ENCODE measurements at places on chromosomes 13 and 19.

DNA sequence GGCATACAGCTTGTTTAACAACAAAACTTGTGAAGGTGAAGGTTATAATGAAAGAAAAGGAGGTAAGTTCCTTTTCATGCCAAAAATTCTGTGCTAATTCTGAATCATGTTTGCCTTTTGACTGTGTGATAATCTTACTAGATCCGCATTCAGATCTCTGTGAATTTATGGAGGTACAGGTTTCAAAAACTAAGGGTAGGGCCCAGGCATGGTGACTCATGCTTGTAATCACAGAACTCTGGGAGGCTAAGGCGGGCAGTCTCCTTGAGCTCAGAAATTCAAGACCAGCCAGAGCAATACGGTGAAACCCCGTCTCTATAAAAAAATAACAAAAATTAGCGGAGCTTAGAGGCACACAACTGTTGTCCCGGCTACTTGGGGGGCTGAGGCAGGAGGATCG lies 45.9 kb downstream of the PCDH9 start:
- no peak for DNase-seq

DNA sequence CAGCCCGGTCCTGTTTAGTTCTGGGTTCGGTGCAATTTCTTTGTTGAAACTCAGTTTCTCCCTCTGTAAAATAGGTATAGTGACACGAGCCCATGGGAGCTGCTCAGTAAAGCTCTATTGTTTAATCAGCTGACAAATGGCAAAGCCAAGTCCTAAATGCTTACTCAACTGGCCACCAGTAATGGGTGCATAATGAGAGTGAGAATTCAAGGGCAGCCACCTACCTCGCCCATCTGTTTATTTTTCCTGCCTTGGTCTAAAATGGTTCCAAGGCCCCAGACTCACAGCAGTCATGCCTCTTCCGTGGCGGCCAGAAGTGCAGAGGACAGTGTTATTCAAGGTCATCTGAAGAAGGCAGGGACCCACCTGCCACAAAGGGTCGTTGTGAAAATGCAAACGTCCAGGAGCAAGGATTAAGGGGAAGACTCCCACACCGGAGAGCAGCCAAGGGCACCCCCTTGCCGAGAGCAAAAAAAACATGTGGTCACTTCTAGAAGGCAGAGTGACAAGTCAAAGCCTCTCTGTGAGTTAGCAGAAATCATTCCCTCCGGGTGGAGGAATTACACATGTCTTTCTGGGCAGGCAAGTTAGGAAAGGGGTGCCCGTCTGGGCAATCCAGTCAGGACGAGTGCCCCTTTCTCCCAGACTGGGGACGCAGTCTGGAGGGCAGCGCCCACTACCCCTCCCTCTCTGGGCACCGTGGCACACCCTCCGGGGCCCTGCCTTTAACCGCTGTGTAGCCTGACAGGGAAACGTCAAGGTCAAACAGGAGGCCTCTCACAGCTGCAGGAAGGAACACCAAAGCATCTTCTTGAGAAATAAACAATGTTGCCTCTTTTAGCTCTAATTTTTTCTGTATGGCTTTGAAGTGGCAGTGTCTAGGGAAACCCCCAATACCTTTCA lies 186.2 kb downstream of the FOXO1 start:
- no peak for DNase-seq

GRCh38 chr19:46963093-46963734 lies 56.4 kb upstream of the NPAS1 start:
- DNase-seq: peak; percentile 99

- DNase-seq: no peak
Measured at GRCh38 chr13:107803822-107804495, 411.4 kb downstream of the LIG4 start.

- peak; percentile 58 for DNase-seq
Measured at GRCh38 chr19:42066075-42066754, 3.8 kb downstream of the GRIK5 start.

DNA sequence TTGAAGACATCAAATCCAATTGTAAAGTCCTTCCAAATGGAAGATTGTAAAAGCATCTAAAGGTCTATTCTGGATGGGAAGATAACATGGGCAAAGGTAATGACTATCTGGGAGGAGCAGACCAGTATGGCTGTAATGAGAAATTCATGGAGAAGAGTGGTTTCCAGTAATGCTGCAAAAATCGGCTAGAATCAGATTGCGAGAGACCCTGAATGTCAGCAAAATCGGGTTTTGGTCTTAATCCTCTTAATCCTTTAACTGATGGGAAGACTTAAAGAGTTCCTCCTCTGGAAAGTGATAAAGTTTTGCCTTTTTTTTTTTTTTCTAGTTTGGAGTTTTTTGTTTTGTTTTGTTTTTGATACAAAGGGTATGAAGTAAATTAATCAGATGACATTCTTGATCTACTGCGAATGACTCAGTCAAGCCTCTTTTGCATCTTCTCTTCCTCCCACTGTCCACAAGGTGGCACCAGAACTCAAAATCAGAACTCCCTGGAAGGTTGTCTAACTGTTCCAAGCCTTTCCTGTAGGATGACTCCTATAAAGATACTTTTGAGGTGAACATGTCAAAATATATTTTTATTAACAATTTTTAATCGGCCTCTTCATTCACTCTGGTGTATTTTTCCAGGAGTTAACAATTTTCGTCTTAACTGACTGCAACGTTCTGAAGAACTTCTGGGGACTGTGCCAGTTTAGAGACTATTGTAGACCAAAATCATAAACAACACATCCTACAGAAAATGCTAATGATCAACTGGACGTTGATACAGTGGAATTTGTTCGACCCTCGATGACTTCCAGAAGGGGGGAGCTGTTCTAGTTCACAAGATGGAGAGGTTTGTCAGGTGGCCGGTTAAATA lies 213.3 kb upstream of the MIR17HG start:
- peak; percentile 31 for DNase-seq

DNA sequence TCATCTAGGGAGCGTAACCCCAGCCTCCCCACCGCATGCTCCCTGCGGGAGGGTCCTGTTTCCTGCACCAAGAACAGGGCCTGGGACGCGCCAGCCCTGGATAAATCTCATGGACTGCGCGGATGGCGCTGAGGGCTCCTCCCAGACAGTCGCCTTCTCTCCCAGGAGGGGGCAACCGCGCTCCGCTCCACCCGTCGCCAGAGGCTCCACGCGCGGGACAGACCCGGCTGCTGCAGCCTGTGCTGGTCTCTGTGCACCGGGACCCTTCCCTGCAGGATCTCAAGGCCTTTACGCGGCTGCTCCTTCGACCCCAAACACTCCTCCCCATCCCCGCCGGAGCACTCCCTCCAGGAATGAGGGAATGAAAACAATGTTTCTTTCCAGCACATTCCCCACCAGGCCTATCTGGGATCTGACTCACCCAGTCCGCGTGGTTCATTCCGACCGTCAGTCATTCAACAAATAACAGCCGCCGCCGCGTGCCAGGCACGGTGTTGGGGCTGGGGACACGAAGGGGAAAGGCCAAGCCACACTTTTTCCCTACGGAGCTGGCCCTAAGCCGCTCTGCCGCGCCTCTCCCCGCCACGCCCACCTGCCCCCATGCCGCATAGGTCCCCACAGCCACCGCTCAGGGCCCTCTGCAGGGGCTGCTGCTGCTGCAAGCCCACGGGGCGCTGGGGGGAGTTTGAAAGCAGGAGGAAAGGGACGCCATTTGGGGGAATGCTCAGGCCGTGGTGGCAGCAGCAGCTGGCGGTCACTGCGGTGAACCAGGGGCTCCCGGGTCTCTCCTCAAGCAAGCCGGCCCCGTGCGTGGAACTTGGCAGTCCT lies 6.0 kb downstream of the PNMA8B start:
- no peak for DNase-seq

DNA sequence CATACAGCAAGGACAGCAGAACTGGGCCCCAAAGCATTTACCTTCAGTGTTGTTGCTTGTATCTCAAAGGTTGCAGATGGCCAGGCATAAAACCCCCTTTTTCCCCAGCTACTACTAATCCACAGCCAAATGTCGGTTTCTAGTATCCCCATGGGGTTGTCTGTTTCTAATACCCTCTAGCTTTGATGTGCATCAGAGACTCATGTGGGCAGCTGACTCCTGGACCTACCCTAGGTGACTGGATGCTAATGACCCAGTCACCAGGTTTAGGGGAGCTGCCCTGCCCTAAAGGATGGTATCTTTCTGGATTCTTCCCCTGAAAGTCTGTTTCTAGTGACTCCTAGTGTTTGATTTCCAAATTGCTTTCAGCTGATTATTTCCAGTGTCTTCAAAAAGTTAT lies 23.9 kb downstream of the TJP3 start:
- no peak for DNase-seq

- no peak for DNase-seq
Measured at GRCh38 chr13:98393873-98394272, 183.0 kb downstream of the STK24 start.

DNA sequence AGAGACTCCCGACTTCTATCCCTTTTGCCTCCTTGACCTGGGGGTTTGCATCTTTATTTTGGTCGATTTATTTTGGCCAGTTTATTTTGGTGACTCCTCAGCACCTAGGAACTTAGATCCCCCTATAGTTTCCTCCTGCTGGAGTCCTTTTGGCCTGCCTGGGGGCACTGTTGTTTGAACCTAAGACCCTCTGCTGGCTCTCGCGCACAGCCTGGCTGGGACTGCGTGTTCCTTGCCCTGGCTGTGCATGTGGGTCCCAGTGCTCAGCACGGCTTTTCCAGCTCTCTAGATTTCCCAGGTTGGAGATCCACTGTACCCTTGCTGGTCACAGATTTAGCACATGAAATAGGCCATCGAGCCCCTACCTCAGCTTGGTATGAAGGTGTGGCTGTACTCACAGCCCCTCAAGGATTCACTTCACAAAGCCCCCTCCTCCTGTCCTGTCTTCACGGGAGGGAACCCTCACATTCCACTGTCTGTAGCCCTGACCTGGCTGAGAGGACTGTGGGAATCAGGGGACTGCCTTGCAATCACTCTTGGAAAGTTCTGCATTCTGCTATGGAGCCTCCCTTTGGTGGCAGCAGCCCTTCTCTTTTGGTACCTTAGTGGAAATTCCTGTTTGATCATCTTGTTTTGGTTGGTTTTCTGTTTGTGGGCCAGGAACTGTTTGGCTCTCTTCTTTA lies 8.3 kb downstream of the UBAC2 start:
- DNase-seq: no peak

- peak; percentile 63 for DNase-seq
Measured at GRCh38 chr13:27792393-27793218, at the start of gene GSX1. Gene GSX1 (plus strand): TSS chr13:27792483. CDS start chr13:27792691, 208 bp downstream.

- no peak for DNase-seq
Measured at GRCh38 chr19:56917529-56917928, 77.0 kb upstream of the PEG3 start.

GRCh38 chr13:24147570-24147963 lies 13.0 kb upstream of the SPATA13 start:
- no peak for DNase-seq

GRCh38 chr13:99971576-99972189 lies at the start of gene ZIC5:
Gene ZIC5 (minus strand): TSS chr13:99971767. CDS start chr13:99971603, 164 bp downstream.
- no peak for DNase-seq

GRCh38 chr13:44692173-44692713 lies 116.1 kb upstream of the TSC22D1 start:
- DNase-seq: peak; percentile 31

DNA sequence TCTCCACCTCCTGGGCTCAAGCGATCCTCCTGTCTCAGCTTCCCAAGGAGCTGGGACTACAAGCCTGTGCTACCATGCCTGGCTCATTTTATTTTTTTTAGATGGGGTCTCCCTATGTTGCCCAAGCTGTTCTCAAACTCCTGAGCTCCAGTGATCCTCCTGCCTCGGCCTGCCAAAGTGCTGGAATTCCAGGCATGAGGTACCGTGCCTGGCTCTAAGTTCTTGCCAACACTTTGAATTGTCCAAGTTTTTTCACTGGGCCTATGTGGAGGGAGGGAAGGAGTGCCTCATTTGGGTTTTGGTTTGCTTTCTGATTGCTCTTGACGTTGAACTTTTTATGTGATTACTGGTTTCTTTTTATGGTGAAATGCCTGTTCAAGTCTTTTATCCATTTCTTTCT lies 4.4 kb upstream of the UNC13A start:
- DNase-seq: no peak

- DNase-seq: peak; percentile 94
Measured at GRCh38 chr19:44702551-44703176, 3.7 kb downstream of the CEACAM16 start.

GRCh38 chr13:97761796-97762540 lies 191.5 kb upstream of the IPO5 start:
- DNase-seq: no peak

DNA sequence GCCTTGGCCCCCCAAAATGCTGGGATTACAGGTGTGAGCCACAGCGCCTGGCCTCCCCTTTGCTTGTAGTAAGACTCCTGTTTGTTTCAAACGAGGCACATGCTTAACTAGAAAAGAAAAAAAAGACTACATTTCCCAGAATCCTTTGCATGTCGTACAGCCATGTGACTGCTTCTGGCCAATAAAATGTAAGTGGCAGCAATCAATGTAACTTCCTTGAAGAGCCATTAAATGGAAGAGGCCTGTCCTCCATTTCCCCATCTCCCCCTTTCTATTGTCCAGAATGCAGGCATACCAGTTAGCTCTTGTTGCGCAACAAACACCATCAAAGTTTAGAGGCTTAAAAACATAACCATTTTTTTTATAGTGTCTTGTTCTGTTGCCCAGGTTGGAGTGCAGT lies 10.4 kb upstream of the GPR32 start:
- peak; percentile 44 for DNase-seq

- no peak for DNase-seq
Measured at GRCh38 chr13:22126433-22127021, 455.7 kb downstream of the FGF9 start.

- no peak for DNase-seq
Measured at GRCh38 chr19:55947532-55947931, at the start of gene NLRP8. Gene NLRP8 (plus strand): TSS chr19:55947832.

GRCh38 chr13:92807353-92807752 lies 419.3 kb upstream of the GPC6 start:
- peak; percentile 21 for DNase-seq

DNA sequence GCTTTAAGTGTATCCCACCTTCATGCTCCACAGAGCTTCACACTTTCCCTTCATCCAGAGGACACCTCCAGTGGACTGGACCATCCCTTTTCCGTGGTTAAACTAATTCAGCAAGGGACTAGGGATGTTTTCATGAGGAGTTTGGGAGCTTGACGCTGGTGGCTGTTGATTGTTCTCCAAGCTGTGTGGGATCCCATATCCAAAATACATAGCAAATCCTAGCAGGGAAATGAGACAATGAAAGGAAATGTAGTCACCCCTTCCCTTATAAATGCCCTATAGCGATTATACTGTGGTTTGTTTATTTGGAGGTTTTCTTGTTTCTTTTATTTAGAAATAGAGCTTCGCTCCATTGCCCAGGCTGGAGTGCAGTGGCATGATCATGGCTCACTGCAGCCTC lies 31.6 kb upstream of the DPRX start:
- DNase-seq: no peak

GRCh38 chr13:109919715-109920375 lies 133.5 kb upstream of the IRS2 start:
- peak; percentile 6 for DNase-seq

DNA sequence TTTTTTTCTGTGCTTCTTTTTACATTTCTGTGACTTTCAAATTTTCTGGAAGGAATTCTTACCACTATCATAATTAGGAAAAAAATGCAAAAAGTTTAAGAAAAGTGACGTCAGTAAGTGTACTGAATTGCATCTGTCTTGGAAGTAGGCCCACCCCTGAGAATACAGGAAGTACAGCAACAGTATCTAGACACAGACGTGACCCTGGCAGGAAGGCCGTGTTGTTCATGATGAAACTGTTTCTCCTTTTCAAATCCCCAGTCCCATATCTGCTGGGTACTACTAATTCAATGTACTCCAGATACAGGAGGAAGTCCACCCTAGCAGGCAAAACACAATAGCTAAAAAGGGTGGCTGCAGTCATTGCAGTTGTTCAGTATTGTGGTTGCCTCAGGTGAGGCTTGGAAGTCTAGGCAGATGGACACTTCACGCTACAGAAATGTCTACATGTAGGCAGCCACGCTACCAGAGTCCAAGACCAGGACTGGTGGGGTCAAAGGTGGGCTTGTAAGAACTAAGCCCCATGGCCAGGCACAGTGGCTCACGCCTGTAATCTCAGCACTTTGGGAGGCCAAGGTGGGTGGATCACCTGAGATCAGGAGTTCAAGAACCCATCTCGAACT lies 49.6 kb upstream of the MED4 start:
- no peak for DNase-seq
